Cortex of kidney (tissue), 1 donor: ENCODE measurements at places on chromosomes 4 and X.

DNA sequence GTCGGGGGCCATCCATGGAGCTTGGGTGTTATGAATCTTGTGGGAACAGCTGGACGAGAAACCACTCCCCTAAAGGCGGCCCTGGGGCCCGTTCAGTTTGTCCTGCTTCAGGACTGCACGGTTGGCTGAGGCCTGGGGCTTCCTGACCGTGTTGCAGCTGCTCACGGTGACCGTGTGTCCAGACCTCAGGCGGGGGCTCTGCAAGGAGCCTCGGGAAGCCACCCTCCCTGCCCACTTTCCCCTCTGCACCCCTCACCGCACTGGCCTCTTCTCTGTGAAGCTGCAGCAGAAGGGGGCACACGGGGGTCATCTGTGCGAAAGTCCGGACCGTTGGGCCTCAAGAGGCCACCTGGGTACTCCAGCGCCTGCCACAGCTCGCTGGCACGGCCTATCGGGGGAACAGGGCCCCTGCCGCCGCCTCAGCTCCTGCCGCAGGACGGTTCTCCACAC, 29.4 kb downstream of the UVSSA start:
- no peak for DNase-seq

- DNase-seq = no peak
These were observed 14.9 kb upstream of the TMPRSS11E start for GRCh38 chr4:68432320-68432719.

GRCh38 chrX:9693307-9694001, 72.2 kb downstream of the GPR143 start:
- DNase-seq = no peak

DNA sequence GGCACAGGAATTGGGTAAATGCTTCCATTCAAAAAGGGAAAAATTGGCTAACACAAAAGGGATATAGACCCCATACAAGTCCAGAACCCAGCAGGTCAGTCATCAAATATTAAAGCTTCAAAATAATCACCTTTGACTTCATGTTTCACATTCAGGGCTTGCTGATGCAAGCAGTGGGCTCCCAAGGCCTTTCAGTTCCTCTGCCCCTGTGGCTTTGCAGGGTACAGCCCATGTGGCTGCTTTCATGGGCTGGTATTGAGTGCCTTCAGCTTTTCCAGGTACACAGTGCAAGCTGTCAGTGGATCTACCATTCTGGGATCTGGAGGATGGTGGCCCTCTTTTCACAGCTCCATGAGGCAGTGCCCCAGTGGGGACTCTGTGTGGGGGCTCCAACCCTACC, 253.0 kb downstream of the TECRL start:
- DNase-seq = no peak

GRCh38 chr4:118557298-118557851, 127.8 kb upstream of the METTL14 start:
- DNase-seq = no peak

GRCh38 chr4:967113-968104, 6.0 kb downstream of the DGKQ start:
- DNase-seq = no peak

GRCh38 chr4:40857956-40858355, 108.2 kb downstream of the NSUN7 start:
- DNase-seq = no peak

- no peak for DNase-seq
These were observed 350.4 kb downstream of the FSTL5 start for GRCh38 chr4:161813389-161813788.

DNA sequence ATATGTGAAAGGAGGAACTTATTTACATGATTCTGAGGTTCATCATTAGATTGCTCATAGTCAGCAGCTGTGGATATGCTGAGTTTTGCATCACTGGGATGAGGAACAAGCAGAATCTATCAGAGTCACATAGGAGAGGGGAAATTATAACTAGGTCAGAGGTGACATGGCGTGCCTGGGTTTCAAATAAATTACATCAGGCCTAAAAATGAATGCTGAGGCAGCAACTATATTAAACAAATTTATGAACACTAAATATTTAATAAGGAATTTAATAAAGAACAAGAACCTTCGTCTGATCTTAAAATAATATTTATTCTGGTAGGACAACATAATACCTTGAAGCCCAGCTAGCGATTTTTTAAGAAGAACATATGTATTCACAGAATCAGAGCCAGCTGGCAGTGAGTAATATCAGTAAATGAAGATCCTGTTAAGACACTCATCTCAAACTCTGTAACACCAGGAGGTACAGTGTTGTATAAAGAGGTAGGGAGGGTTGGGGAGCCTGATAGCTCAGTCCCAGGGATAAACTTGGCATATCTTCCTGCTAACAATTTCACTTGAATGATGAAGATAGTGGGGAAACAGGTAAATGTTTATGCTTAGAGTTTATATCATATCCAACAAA, 60.9 kb upstream of the HS3ST1 start:
- no peak for DNase-seq

DNA sequence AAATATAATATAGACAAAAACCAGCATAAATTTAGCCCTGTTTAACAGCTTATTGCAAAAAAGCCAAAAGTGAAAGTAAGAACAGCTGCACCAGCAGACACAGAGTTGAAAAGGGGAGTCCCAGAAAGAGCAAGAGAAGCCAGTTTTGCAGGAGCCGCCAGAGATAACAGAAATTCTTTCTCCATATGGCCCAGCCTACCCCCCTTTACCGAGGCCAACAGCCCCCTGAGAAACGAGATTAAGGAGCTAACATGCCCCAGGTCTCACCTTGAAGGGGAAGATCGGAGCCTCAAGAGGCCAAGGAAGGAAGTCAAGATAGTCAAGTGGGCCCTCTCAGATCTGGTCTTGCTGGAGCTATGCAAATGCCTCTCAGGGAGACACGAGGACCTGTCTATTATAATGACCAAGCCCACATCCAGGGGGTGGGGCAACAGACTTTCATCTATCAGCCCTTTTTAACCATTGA, 4.8 kb downstream of the ACOX3 start:
- DNase-seq = no peak

- no peak for DNase-seq
These were observed 101.1 kb upstream of the CYLC1 start for GRCh38 chrX:83759872-83760271.

- no peak for DNase-seq
These were observed 100.6 kb downstream of the MID1 start for GRCh38 chrX:10519761-10520160.

- DNase-seq = no peak
These were observed 121.0 kb upstream of the RASGEF1B start for GRCh38 chr4:81592701-81593100.

- DNase-seq = no peak
These were observed 99.0 kb downstream of the DHRSX start for GRCh38 chrX:2401590-2402360.

- no peak for DNase-seq
These were observed 83.3 kb upstream of the AMELX start for GRCh38 chrX:11209798-11210414.

DNA sequence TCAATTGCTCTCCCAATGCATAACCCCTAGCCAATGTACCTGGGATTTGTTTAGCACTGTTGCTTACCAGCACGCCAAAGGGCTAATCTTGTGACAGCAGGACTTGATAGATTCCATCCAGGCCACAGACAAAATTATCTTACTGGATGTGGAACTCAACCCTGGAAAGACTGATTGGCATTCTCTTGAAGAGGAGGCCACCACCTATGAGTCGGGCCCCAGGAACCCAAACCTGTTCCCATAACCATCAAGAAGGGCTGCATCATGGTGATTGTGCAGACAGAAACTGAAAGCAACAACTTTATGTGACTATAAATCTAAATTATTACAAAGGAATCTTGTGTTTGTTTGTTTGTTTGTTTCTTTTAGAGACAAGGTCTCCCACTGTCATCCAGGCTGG, 19.9 kb upstream of the TMEM255A start:
- DNase-seq = no peak

DNA sequence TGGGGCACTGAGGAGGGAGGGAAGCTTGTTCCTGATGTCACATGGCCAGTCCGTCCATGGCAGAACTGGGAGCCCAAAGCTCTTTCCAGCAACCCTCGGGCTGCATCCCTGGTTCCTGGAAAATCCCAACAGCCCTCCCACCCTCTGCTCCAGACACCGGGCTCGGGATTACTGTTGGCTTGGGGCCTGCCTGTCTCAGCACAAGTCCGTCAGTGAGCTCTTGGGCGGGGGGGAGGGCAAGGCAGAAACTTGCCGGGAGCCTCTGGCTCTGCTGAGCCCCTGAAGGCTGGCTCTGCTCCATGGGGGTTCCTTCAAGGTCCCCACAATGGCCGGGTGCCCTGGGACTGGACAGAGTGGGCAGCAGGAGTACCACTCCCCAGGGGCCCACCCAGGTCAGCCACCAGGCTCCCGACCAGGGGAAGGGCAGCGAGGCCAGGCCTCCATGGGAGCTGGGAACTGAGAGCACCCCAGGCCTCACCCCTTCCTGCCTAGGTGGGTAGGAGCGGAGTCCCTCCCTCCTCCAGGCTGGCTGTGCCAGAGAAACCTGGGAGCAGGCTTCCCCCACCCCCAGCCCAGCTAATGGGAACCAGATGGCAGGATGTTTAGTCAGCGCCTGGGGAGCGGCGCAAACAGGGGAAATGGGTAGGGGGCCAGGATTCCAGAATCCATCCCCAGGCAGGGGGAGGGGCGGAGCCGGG, 6.4 kb upstream of the HAUS7 start:
- no peak for DNase-seq

- DNase-seq = no peak
These were observed 522.5 kb downstream of the IQCM start for GRCh38 chr4:149293046-149293649.
